ENCODE measurements at places on chromosomes 3 and 15.

DNA sequence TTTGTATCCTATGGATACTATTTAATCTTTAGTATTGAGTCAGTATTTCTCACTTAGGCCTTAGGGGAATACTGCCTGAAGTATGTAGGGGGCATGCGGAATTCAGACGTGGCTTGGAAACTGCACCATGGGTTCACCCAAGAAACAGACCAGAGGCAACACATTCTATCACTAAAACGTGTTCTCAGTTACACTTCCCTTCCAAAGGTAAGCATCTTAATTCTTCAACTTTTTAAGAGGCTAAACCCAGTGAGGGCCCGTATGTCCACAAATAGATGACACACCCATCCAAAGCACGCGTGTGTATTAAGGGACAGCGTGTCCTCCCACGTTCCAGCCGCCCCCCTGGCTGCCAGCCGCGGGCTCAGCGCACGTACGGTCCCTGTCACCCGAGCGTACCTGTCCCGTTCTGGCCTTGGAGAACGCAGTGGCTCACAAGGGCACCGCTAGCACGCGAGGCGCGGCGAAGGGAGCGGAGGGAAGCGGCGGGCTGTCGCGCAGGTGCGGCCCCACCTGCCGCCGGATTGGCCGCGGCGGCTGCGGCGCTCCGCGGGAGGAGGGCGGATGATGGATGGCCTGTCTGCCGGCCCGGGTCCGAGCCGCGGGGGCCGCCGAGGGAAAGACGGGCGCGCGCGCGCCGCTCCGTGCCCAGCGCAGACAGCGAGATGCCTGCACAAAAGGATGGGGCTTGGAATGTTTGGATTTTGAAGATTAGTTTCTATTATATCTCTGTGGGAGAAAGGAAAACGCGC is 1003.9 kb upstream of the NR2F2 start:
- DNase-seq: no peak

DNA sequence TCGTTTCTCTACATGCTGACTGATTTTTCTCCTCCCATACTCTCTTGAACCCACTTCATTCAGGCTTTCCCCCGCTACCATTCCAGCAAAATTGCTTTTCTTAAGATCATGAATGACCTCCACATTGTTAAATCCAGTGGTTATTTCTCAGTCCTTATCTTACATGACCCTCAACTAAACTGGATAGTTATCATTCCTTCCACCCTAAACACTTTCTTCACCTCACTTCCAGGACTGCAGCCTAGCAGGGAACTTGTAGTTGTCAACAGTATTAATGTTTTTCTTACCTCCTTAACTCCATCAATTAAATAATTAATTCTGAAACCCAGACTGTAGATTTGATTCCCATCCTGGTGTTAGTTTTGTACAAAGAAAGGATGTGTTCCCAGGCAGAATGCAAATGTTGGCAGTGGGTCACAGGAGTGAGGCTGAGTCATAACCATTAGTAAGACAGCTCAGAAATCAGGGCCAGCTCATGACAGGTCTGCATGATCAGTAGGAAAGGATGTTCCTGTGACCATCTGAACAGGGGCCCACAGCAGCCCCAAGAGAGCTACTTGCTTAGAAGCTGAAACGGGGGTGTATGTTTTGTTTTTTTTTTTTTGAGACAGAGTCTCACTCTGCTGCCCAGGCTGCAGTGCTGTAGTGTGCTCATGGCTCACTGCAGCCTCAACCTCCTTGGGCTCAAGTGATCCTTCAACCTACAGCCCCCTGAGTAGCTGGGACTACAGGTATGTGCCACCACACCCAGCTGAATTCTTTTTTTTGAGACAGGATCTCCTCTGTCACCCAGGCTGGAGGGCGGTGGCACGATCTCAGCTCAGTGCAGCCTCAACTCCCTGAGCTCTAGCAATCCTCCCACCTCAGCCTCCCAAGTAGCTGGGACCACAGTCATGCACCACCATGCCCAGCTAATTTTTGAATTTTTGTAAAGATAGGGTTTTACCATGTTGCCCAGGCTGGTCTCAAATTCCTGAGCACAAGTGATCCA is 9.1 kb downstream of the BCL2L10 start:
- no peak for DNase-seq

DNA sequence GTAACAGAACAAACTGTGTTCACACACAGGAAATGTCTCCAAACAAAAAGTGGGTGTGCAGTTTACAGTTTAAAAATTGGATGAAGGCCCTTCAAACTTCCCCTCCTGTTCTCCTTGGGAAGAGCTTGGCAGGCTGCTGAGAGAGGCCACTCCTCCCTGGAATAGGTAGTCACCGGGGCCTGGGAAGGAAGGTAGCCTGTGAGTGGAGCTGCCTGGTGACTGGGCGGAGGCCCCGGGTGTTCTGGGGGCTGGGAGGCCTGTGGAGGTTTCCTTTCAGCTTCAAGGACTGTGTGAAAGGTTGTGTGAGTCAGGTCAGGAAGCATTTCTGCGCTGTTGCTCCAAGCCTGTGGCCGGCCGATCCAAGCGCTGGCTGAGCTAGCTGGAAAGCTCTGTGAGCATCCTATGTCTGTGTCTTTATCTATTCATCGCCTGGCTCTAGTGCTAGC is 14.1 kb downstream of the SLCO3A1 start:
- DNase-seq: no peak

DNA sequence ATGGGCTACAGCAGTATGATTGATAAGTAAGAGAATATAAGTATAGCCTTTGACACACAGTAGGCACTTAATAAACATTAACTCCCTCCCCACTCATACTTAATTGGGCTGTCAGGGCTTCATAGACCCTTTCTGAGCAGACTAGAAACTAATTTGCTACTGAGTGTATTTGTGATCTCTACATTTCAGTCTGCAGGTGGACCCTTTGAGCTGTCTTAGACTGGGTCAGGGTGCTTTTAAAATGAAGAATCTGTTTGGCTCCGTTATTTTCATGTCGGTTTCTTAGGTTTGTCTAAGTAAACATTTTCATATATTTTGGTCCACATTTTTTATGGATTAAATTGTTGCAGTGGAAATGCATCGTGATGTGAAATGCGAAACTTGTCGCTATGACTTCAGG is 50.3 kb upstream of the SELENOK start:
- DNase-seq: no peak

DNA sequence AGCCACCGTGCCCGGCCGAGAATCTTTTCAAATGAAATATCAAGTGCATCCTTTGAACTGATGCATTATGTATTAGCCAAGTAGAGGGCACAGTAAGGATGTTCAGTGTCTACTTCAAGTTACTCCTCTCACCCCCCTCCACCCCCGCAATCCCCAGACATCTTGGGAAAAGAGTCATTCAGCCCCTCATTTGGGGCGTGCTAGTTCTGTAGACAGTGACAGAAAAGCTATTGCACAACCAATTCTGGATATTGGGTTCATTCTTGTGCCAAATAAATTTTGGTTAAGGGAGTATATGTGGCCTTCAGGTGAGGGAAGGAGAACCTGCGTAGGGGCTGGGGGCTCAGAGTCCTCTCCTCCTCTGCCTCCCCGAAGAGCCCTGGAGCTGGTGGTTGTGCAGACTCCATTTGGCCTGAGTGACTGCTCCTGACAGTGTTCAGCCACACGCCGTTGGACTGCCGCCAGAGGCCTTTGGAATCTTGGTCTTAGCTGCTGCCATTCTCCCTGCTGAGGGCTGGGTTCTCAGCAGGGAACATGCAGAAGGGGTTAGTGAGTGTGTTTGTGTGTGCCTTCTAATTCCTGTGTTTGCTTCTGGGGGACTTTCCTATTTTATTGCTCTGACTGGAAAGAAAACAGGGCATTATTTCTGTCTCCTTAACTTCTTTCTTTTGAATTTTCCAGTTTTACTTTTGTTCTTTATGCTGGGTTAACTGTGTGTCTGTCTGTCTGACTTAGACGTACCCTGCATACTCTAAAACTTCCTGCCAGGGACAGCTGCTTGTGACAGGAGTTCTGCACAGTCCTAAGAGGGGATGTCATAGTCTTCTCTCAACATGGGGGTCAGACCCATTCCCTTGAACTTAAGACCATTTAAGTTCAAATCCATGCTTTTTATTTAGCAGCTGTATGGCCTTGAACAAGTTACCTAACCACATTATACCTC is 21.0 kb downstream of the RARB start:
- no peak for DNase-seq

GRCh38 chr3:45572755-45573154 is 21.8 kb upstream of the LIMD1 start:
- no peak for DNase-seq

DNA sequence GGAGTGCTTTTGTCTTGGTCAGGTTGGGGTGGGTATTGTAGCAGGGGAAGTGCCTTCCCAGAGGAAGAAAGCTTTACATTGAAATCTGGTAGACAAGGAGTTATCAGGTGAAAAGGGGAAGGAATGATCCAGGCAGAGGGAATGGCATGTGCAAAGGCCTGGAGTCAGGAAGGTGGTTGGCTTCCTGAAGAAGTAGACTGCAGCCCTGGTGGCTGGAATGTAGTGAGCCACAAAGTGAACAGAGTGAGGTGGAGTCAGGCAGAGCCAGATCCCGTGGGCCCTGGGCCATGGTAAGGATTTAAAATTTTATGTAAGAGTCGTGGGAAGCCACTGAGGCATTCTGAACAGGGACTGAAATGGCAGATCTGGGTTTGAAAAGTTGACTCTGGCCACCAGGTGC is 58.3 kb downstream of the RAB11A start:
- DNase-seq: no peak
